ENCODE measurements at places on chromosomes 7 and 10. TPM values are rescaled to one million over a fixed set of nuclear protein-coding genes. Genes with fewer than 3 reads are reported as not detected.

- H3K36me3 ChIP-seq = peaks cover 27% of the 10 kb centered on the region
- DNase-seq = no peak
- H3K4me1 ChIP-seq = peaks cover 8% of the 10 kb centered on the region
- no peak overlapping the region for H3K4me3 ChIP-seq
Measured at GRCh38 chr10:118692872-118693271, 61.9 kb downstream of the CACUL1 start.

DNA sequence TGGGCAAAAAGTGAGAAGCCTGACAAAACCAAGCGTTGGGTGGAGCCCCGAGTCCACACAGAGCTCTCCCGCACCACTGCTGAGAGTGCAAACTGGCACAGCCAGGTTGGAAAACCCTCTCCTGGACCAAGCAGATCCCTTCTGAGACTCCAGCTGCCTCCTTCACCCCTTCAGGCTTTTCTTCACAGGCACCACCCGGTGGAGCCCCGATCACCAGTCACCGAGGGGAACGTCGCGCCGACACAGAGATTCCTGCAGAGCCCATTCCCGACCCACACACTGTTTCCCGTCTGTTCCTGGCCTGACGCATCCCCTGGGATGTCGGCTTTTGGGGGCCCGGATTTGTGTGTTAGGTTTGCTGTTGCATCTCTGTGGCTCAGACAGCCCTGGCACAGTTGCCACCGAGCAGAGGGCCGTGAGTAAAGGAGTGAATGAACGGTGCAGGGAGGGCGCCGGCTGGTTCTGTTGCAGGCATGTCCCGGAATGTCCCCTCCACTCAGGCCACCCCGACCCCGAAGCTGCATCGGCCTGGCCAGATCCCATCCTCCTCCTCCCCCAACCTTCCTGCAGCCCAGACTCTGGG, 51.0 kb upstream of the INPP5A start:
- H3K4me1 ChIP-seq = no peaks in the 10 kb centered on the region
- peaks cover 6% of the 10 kb centered on the region for H3K27me3 ChIP-seq
- H3K4me3 ChIP-seq = no peak overlapping the region
- H3K27ac ChIP-seq = no peak overlapping the region
- no peaks in the 10 kb centered on the region for H3K36me3 ChIP-seq

- H3K27ac ChIP-seq = no peak overlapping the region
- H3K27me3 ChIP-seq = no peaks in the 10 kb centered on the region
- H3K4me1 ChIP-seq = no peaks in the 10 kb centered on the region
- no peak for DNase-seq
- no peak overlapping the region for H3K4me3 ChIP-seq
- peaks cover 10% of the 10 kb centered on the region for H3K36me3 ChIP-seq
Measured at GRCh38 chr10:29611781-29612381, 22.9 kb downstream of the SVIL start.

DNA sequence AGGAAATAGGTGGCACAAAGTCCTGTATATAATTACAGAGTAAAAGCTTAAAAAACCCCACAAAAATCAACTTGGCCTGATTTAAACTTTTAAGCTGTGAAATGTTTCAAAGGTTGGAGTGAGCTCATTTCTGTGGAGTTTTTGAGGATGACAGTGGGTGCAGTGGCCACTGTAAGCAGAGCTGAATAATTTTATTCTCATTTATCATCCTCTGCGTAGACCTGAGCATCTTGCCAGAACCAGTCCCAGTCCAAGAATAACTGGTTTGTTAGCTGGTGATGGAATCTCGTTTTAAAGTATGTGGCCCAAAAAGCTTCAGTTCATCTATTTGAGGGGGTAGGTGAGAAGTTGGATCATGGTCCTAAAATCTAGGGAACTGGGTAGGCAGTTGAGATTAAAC, 4.4 kb downstream of the BMPER start:
- no peak overlapping the region for H3K4me3 ChIP-seq
- no peak for DNase-seq
- H3K27me3 ChIP-seq = peaks cover 28% of the 10 kb centered on the region
- H3K36me3 ChIP-seq = no peaks in the 10 kb centered on the region
- H3K27ac ChIP-seq = no peak overlapping the region

- no peaks in the 10 kb centered on the region for H3K4me1 ChIP-seq
- H3K4me3 ChIP-seq = no peak overlapping the region
- H3K27me3 ChIP-seq = no peaks in the 10 kb centered on the region
- H3K36me3 ChIP-seq = no peaks in the 10 kb centered on the region
- no peak for DNase-seq
Measured at GRCh38 chr7:81560708-81561107, 209.1 kb downstream of the HGF start.

DNA sequence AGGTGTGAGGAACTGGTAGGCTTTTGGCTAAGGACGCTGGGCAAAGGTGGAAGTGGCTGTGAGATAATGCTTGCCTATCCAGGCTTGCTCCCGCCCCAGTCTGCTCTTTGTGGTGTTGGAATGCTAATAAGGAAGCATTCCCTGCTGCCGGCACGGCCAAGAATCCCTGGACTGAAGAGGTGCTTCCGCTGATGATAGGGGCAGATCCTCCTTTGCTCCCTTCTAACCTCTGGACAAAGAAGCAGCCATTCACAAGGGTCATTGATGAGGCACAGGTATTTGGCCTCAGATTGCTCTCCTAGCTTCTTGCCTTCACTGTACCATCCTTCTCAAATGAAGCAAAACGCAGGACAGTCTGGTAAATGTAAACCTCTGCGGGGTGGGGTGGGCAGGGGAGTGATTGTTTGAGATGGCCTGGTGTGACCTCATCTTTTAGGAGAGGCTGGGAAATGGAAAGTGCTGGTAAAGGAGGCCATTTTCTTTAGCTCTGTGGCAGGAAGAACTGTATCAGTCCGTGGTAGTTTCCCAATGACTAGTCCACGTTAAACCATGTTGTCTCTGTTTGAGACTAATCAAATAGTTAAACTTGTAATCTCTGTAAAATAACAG, 1.7 kb downstream of the PGAM1 start:
- H3K4me1 ChIP-seq = peaks cover 38% of the 10 kb centered on the region
- peak overlapping the region; percentile 91 for H3K4me3 ChIP-seq
- peaks cover 60% of the 10 kb centered on the region for H3K36me3 ChIP-seq

DNA sequence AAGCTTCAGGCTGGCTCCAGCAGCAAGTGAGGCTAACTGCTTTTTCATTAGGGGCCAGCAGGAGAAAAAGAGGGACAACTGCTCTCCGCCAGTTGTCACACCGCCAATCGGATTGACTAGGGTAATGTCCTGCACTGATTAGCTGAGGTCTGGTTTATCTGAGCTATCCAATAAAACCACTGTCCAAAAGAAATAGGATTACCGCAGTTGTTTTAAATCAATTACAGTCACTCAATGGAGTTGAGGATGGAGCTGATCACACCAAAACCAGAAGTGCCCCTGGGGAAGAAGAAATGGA, 351.4 kb upstream of the NPVF start:
- no peak overlapping the region for H3K4me3 ChIP-seq
- peaks cover 14% of the 10 kb centered on the region for H3K27me3 ChIP-seq
- H3K4me1 ChIP-seq = no peaks in the 10 kb centered on the region
- no peaks in the 10 kb centered on the region for H3K36me3 ChIP-seq
- no peak for DNase-seq
- H3K27ac ChIP-seq = no peak overlapping the region

- no peak overlapping the region for H3K4me3 ChIP-seq
- no peaks in the 10 kb centered on the region for H3K27me3 ChIP-seq
- no peaks in the 10 kb centered on the region for H3K36me3 ChIP-seq
- no peaks in the 10 kb centered on the region for H3K4me1 ChIP-seq
- H3K27ac ChIP-seq = no peak overlapping the region
Measured at GRCh38 chr10:131018886-131019500, 292.5 kb downstream of the TCERG1L start.

GRCh38 chr7:157521061-157521731, 184.4 kb downstream of the DNAJB6 start:
- H3K27me3 ChIP-seq = peaks cover 17% of the 10 kb centered on the region
- H3K36me3 ChIP-seq = no peaks in the 10 kb centered on the region
- H3K27ac ChIP-seq = no peak overlapping the region
- DNase-seq = no peak
- H3K4me3 ChIP-seq = no peak overlapping the region

GRCh38 chr7:88455696-88456095, 149.0 kb upstream of the STEAP4 start:
- H3K4me3 ChIP-seq = no peak overlapping the region
- H3K4me1 ChIP-seq = no peaks in the 10 kb centered on the region
- no peak for DNase-seq
- no peaks in the 10 kb centered on the region for H3K27me3 ChIP-seq

DNA sequence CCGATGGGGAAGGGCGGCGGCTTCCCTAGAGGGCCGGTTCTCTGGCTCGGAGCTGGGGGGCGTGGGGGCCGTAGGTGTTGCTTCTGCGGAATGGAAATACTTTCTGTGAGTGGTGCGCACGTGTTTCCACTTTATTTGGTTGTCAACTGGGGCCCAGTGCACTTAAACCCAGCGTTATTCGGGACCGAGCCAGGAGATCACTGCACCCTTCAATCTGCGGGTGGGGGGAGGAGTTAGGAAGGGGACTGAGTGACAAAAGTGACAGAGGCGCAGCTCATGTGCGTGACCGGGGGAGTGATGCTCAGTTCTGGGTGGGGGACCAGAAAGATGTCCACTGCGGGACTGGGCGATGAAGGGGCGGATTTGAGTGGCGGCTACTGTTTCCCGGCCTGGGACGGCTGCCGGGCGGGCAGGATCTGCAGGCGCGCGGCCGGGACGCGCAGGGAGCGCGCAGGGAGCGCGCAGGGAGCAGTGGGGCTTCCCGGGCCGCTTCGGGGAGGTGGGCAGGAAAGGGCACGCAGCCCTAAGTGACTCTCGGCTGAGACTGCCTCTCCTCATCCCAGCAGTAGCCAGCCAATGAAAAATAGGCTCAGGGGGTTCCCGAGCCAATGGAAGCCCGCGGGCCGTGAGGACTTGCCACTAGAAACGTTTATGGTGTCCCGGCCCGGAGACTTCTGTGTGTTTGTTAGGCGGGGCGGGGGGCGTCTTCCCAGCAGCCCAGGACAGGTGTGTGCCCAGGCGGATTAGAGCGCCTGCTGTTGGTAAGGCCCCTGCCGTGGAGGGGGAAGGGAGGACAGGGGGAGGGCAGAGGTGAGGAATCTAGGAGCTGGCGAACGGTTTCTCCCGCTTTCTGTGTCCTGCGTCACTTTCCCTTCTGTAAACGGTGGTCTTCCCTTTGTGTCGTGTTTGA, 54.3 kb upstream of the KDM7A start:
- H3K27ac ChIP-seq = peak overlapping the region; percentile 89
- H3K4me1 ChIP-seq = peaks cover 37% of the 10 kb centered on the region
- peak; percentile 66 for DNase-seq
- peak overlapping the region; percentile 85 for H3K4me3 ChIP-seq

DNA sequence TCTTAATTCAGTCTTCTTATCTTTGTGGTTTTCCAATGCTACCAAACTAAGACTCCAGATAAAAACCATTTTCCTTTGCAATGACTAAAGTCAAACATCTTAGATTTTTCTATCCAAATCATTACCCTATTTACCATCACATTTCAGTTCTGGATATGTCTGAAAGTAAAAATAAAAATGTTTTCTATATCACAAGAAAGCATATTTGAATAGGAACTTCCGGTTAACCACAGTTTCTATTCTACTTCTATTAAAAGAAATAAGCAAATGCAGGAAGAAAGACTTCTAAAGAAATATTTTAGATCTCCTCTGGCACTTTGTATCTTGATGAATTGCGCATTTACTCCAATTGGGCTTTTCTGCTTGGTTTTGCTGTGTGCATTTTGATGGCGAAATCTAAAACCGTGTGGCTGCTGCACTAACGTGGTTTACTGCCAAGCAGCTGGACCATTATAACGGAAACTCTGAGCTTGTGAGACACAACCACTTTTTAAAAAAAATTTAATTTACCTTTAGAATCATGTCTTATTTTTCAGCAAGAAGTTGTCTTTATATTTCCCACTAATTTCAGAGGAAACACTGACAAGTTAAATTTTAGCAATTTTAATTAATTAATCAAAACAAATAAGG, 146.1 kb downstream of the VPS50 start:
- DNase-seq = no peak
- peaks cover 4% of the 10 kb centered on the region for H3K4me1 ChIP-seq
- no peak overlapping the region for H3K4me3 ChIP-seq
- no peaks in the 10 kb centered on the region for H3K36me3 ChIP-seq

DNA sequence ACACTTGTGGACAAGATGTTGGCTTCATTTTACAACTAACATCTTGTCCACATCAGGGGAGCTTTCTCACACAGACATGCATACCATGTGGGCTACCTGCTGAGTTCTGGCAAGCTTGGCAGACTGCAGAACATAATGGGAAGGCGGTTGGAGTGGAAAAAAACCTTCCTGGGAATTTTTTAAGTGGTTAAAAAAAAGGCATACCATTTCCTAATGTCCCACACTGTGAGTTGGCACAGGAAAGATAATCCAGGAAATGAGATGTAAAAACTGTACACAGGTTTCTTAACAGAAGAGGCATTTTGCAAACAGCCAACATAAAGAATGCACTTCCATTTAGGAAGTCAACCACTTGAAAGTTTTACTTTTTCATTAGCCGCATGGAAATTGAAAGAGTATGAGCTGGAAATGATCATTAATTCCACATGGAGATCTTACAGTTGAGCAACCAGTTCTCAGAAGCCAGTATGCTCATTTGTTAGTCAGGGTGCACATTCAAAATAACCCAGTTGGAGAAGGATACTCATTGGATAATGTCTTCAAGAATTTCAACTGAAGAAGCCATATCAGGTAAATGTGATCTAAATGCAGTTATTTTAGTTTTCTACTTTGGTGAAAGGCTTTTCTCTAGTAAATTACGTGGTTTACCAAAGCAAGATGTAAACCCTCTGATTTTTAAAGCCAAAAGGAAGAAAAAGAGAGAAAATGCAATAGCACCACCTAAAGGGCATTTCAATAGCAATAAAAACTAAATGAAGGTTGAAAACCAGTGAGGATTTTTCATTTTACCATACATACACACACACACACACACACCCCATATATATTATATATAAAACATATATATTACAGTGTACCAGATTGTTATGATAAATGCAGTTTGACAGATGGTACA, 194.0 kb downstream of the TAX1BP1 start:
- no peak for DNase-seq
- H3K27ac ChIP-seq = no peak overlapping the region
- H3K27me3 ChIP-seq = no peaks in the 10 kb centered on the region

DNA sequence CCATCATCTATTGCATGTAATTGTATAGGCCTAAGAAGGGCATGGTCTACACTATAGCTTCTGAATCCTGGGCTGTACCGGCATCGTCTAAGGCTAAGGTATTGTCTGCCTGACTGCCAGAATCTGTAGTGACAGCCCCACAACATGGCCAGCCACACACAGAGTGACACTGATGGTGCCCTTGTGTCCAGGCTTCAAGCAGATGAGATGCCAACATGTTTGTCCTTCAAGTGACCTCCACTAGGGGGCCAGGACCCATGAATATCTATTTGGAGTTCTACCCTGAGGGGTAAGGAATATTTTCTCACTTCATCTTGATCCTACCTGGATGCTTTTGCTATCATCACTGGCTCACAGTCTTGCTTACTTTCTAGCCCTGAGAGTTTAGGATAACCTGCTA, 1.5 kb downstream of the CYP3A7 start:
- no peak overlapping the region for H3K4me3 ChIP-seq
- no peaks in the 10 kb centered on the region for H3K27me3 ChIP-seq
- H3K36me3 ChIP-seq = peaks cover 3% of the 10 kb centered on the region

OR9A4 gene
- total RNA-seq = not detected

PRDX3 gene
- 136 TPM for total RNA-seq

VAX1 gene
- total RNA-seq = not detected

ANKRD61 gene
- 0.29 TPM for total RNA-seq

TIMM23 gene
- 61.9 TPM for total RNA-seq

HABP2 gene
- not detected for total RNA-seq

Data from activated CD8-positive, alpha-beta T cell treated with anti-CD3 and anti-CD28 coated beads, Interleukin-2, amount 10 ng/mL, durations not matched to agents 7 days and 5 days (primary cell).